ENCODE measurements at places on chromosomes 6 and 20.
A peak's percentile ranks its signal among the peaks of the same experiment; 100 is the strongest.

GRCh38 chr6:151292974-151293687 lies 53.4 kb downstream of the AKAP12 start:
- DNase-seq: no peak

GRCh38 chr6:37005061-37005810 lies at the start of gene FGD2:
FGD2 (plus strand) TSS chr6:37005655; CDS start chr6:37005818, 163 bp downstream.
- no peak for DNase-seq

DNA sequence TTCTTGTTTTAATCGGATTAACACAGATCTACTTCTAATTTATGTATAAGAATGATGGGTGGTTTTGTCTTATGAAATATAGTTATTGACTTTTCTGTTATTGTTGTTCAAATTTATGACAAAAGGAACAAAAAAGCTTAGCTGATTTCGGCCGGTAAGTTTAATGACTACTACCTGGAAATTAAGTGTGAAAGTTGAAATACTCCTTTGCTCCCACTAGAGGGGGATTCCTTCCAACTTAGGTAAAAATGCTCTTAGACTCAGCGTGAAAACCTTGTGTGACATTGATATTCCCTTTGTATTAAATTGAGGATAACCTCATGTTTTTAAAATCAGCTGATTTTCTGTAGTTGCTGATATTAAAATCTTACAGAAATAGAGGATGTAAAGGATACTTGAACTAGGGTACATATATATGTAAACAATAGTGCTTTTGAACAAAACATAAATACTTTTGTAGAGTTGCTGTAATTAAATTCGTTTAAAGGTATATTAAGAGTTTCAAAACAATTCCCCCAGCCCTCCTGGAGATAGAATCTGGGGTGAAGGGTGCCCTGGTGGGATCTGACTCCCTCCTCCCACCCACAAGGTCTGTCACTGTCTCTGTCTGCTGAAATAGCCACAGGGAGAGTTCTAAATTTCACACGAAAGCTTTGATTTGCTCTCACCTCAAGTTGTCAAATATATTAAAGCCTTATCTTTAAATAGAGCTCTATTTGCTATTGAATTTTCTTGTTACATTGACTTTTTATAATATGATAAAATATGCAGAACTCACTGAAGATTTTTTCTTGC lies 257.5 kb downstream of the ARID1B start:
- DNase-seq: no peak

- DNase-seq: peak; percentile 62
These were observed 22.7 kb upstream of the RNF24 start for GRCh38 chr20:4038047-4038459.

DNA sequence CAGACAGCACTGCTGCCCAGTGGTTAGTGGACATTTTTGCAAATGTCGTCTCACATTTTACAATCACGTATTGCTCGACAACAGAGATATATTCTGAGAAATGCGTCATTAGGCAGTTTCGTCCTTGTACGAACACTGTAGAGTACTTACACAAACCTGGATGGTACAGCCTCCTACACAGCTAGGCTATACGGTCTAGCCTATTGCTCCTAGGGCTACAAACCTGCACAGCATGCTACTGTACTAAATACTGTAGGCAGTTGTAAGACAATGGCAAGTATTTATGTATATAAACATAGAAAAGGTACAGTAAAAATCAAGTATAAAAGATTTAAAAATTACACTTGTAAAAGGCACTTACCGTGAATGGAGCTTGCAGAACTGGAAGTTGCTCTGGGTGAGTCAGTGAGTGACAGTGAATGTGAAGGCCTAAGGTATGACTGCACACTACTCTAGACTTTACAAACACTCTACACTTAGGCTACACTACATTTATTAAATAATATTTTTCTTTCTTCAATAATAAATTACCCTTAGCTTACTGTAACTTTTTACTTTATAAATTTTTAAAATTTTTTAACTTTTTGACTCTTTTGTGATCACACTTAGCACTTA lies 43.1 kb downstream of the ALDH5A1 start:
- DNase-seq: no peak

GRCh38 chr6:170360476-170360875 lies 53.9 kb downstream of the FAM120B start:
- DNase-seq: no peak

- no peak for DNase-seq
These were observed 2.2 kb downstream of the INSM1 start for GRCh38 chr20:20370094-20370575.

- DNase-seq: no peak
These were observed 67.4 kb downstream of the TMEM170B start for GRCh38 chr6:11604836-11605506.

GRCh38 chr6:166162599-166163342 lies 4.9 kb downstream of the TBXT start:
- no peak for DNase-seq

DNA sequence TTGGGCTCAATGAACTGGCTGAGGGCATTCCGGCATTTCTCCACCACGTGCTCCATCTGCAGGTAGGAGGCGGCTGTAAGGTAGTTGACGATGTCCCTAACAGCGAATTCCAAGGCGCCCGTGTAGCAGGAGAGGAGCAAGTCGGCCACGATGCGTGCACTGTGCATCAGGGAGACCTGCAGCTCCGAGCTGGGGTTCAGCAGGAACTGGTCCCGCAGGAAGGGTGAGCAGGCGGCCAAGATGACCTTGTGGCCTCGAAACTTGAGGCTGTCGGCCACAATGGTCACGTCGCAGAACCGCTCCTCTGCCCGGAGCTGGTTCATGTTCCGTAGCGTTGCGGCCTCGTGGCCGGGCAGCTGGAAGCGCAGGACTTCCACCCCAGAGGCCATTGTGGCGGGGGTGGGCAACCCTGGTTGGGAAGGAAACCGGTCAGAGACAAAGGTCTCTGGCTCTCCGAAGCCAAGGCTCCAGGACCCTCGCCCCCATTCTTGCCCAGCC lies 920 bp downstream of the ZBTB12 start:
- no peak for DNase-seq

GRCh38 chr6:16238963-16239797 lies 793 bp downstream of the GMPR start:
- DNase-seq: no peak

GRCh38 chr20:37077009-37077408 lies 18.8 kb downstream of the RBL1 start:
- no peak for DNase-seq

- DNase-seq: peak; percentile 48
These were observed 88.4 kb downstream of the CDC5L start for GRCh38 chr6:44475779-44476434.

- DNase-seq: no peak
These were observed 217.7 kb upstream of the SULF2 start for GRCh38 chr20:48003021-48003420.

GRCh38 chr20:17138237-17138636 lies 88.6 kb upstream of the PCSK2 start:
- DNase-seq: no peak

DNA sequence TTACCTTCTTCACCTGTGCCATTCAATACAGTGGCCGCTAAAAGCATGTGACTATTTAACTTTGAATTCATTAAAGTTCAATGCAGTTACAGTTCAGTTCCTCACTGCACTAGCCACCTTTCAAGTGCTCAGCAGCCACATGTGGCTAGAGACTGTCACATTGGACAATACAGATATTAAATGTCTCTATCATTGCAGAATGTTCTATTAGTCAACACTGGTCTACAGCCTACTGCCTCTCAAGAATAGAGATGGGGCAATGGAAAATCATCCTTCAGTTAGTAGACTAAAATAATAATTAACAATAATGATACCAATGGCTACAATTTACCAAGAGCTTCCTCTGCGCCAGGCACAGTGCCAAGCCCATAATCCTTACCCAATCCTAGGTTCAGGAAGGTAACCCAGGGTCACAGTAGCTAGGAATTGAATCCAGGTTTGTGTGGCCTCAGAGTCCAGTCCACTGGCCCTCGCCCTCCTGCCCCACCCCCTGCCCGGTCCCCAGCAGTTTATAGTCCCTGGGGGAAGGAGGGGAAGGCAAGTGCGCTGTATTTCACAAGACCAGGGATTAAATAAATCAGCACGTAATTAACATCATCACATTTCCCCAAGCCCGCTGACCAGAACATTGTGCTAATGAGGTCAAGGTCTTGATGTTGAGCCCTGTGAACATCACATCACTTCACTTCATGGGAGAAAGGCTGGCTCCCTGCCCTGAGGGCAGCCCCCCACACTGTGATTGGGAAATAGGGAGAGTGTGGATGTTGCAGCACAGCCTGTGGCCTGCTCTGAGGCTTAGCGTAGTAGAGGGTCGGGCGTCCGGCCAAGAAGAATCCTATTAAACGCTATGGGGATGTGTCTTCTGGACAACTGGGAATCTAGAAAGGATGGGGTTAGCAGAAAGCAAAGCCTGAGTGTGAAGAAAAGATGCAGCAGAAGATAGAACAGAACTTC lies 147.2 kb downstream of the VEGFA start:
- DNase-seq: no peak

- no peak for DNase-seq
These were observed 4.5 kb downstream of the ENPP3 start for GRCh38 chr6:131641554-131641953.

DNA sequence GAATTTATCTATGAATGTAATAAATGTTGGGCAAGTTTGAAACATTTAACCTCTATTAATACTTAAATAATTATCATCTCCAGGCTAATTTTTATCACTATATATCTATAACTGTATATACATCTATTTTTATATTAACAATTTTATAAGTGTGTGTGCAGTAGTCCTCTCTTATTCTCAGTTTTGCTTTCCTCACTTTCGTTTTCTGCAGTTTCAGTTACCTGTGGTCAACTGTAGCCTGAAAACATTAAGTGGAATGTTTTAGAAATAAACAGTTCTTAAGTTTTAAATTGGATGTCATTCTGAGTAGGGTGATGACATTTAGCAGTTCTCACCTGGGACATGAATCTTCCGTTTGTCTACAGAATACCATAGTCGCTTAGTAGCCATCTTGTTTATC lies 379.4 kb upstream of the MAN1A1 start:
- no peak for DNase-seq

DNA sequence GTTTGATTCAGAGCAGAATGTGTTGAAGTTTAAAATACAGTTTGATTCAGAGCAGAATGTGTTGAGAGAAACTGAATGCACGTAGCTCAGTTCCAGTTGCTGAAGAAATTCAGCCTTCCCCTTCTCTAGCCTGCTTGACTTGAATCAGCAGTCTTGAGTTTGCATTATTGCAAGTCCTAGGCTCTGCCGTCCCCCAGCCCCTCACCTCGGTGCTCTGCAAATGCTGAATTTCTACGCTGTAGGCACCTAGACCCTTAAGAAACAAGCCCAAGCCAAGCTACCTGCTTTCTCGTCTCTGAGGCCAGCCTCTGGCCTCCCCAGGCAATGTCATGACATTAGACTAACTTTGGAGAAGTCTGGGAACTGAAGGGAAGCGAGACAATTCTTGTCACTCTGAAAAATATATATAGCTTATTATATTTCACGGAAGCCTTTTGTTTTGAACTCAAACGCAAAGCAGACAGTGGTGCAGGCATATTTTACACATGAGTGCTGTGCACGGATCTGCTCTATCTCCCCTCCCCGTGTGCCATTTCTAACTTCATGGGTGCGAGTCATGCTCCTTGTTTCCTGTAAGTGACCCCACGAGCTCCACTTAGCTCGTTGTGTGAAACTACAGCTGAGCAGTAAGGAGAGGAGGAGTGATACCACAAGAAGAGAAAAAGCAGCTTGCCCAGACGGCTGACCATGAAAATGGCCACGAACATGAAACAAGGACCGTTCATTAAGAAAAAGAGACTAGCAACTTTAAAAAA lies 71.4 kb upstream of the DUSP22 start:
- no peak for DNase-seq

DNA sequence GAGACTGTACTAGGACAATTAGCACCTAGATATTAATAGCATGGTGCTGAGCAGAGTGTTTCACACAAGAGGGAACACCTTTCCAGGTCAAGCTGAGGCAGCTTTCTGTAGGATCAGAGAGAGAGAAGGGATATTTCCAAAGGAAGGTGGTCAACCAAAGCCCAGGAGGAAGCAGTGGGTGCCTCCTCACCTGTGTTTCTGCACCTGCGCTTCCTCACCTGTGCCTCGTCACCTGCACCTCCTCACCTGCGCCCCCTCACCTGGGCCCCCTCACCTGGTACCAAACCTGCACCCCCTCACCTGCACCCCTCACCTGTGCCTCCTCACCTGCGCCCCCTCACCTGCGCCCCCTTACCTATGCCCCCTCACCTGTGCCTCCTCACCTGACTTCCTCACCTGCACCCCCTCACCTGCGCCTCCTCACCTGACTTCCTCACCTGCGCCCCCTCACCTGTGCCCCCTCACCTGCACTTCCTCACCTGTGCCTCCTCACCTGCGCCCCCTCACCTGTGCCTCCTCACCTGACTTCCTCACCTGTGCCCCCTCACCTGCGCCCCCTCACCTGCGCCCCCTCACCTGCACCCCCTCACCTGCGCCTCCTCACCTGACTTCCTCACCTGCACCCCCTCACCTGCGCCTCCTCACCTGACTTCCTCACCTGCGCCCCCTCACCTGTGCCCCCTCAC lies 67.9 kb downstream of the TTLL2 start:
- DNase-seq: no peak

DNA sequence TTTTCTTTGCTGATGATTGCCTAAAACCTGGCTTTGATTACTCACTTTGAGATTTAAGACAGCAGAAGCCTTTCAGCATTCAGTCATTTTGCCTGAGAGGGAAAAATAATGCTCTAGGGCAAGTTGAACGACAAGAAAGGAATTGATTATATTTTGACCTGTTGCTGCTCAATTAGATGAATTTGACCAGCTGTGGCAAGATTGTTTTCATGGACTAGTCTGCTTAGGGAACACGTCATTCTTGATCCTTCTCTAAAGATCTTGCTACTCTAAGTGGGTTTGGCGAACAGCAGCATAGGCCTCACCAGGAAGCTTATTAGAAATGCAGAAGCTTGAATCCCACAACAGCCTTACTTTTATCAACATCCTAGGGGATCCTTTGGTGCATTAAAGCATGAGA lies 59.7 kb upstream of the PHACTR1 start:
- DNase-seq: no peak

- no peak for DNase-seq
These were observed 19.8 kb downstream of the MAN1A1 start for GRCh38 chr6:119329794-119330180.

DNA sequence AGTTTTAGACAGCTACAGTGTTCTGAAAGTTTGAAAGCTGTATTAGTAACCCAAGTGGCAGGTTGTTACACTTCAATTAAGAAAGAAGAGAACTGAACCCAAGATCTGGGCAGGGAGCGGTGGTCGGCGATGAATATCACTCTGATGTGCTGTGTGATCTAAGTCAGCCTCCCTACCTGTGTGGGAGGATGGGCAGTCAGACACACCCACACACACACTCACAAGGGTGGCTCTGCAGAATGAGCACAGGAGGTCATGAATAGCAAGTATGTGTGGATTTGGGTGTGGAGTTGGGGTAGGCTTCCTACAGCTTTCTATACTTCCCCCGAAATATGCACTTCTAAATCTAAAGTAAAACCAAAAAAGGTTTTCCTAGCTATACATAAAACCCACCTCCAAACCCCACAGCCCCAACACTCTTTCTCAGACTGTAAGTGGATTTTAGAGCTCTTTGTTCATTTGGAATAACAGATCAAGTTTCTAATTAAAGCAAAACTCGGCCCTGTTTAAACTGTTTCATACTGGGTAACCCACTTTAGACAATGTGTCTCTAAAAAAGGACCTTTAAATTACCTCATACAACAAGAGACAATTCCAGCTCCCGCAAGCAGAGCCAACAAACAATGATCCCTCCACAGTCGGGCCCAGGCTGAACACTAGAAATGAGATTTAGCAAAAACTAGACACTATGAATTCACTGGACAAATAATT lies 19.4 kb downstream of the TNFRSF21 start:
- no peak for DNase-seq
